ENCODE measurements at places on chromosomes 12 and 14.

- no peak for DNase-seq
These were observed 8.1 kb upstream of the GLTP start for GRCh38 chr12:109888179-109889020.

- no peak for DNase-seq
These were observed 408.2 kb downstream of the AEBP2 start for GRCh38 chr12:19847294-19848059.

- DNase-seq, result no peak
These were observed 10.3 kb upstream of the MTA1 start for GRCh38 chr14:105409364-105409763.

GRCh38 chr12:12718853-12719252 lies 1.7 kb downstream of the CDKN1B start:
- DNase-seq, result no peak

DNA sequence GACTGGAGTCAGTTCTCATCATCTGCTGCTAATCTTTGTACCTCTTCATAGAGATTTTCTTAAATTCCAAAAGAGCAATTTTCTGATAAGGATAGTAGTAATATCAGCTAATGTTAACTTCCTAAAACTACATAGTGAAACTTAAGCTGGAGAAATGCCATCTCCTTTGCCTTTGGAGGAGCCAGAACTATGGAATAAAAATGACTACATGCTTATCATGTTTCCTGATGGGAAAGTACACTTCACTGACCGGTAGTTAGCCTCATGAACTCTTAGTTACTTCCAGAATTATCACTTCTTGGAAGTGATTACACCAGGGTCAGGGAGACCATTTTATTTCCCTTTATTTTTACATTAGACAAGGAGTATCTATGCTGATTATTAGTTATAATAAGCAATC lies 1222.1 kb upstream of the TMEM132C start:
- DNase-seq, result no peak

- DNase-seq, result peak; percentile 21
These were observed 106.6 kb downstream of the BRMS1L start for GRCh38 chr14:35932659-35933159.

DNA sequence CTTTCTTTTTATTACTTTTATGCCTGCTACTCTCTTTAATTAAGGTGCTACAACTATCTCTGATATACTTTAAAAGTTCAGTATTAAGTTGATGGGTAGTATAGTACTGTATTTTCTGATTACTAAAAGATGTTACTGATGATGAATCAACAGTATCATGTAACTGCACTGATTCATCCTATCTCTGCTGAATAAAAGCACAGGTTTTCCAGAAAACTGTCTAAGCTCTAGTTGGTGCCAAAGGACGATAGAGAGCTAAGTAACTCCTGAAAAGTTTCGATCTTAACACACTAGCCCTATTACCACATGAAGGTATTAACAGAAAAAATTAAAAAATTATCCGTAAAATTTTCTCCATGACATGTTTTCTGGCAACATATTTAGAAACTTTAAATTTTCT lies 2.1 kb downstream of the SCAF11 start:
- DNase-seq, result no peak

DNA sequence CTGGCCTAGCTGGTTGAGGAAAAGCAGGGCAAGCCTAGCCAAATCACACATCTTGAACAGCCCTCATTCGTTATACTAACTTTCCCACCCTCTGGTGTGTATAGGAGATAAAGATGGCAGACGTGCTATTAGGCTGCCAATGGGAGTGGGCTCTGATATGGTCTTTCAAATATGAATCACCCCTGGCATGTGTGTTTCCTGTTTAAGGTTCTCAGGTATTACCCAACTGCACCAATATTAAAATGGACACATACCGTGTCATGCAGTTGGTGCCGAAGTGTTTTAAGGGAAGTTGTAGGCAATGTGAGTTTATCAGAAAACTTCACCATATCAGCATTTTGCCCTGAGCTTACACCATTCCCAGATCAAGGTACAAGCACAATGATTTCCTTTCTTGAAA lies 33.4 kb downstream of the CHST11 start:
- no peak for DNase-seq

GRCh38 chr14:102497998-102498677 lies 11.4 kb downstream of the ANKRD9 start:
- DNase-seq, result no peak

GRCh38 chr14:54637270-54638134 lies 70.6 kb downstream of the SAMD4A start:
- DNase-seq, result no peak

GRCh38 chr14:57420033-57420432 lies 29.6 kb downstream of the NAA30 start:
- DNase-seq, result no peak

- no peak for DNase-seq
These were observed 414.7 kb downstream of the RAD51B start for GRCh38 chr14:68234101-68234905.

GRCh38 chr14:72557671-72558070 lies 336.2 kb downstream of the DPF3 start:
- DNase-seq, result no peak

DNA sequence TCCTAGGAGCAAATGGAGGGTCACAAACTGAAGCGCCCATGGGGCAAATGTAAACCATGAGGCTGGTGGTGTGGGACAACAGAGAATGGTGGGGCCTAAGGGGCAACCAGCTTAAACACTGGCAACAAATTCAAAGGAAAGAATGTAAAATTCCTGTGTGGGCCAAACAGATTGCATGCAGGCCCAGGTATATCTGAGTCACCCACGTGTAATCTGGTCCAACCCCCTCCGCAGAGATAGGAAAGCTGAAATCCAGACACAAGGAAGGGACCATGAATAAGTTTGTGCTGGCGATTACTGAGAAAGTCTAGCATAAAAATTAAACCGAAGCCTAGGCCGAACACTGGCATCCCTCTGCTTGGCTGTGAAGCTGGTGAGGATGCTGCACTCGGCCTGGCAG lies 71.6 kb downstream of the ITPK1 start:
- no peak for DNase-seq

- DNase-seq, result no peak
These were observed 185.6 kb downstream of the ALG10 start for GRCh38 chr12:34207858-34208257.

- DNase-seq, result no peak
These were observed 43.5 kb downstream of the DRAM1 start for GRCh38 chr12:101920906-101921305.

DNA sequence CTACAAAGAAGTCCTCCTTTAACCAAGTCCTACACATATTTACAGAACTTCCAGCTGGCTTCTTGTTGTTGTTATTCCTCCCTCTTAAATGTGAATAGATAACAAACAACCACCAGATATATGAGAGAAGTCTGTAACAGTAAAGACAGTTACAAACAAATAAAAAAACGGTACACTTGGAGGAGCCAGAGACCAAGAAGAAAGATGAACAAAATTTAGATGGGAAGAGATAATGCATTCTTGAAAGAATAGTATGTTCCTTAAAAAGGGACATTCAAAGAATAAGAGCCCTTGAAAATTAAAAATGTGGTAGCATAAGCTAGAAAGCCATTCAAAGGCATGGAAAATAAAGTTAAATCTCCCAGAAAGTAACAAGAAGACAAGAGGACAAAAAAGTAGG lies 25.9 kb downstream of the SLCO1A2 start:
- no peak for DNase-seq

DNA sequence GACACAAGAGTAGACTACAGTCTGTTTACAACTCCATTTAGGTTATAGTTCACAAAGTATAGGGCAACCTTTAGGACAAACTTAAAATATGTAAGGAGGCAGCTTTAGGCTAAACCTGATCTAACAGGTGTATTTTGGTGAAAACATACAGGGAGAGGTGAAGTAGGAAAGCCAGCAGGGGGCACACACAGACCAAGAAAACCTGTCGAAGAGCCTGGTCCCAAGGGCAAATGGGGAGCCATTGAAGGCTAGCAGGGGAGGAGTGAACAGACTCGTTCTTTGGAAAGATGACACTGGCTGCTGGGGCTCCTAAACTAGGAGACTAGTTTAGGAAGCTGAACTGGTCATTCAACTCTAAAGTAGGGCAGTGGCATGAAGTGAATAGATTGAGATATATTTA lies 138.8 kb upstream of the WSCD2 start:
- peak; percentile 5 for DNase-seq

GRCh38 chr14:77541905-77542304 lies 43.3 kb upstream of the ISM2 start:
- DNase-seq, result peak; percentile 24

DNA sequence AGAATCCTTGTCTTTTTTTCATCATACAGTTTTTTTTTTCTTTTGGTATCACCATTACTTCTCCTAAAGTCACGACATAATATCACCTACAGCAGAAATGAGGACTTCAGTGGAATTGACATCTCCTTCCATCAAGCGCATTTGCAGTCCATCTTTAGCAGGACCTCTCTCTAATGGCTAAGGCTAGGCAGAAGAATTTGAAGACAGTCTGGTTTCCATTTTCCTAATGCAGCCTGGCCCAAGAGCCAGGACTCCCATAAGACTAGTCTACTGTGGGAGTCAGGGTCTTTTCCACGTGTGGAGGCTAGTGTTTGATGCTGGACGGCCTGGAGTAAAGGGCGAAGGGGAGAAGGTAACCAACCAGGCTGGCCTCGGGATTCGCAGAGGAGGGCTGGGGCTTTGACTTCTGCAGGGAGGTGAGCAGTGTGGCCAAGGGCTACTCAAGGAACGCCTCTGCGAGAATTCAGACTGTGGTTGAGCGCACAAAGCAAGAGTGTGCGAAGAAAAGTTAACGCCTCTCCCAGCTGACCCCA lies 769 bp upstream of the ZNF740 start:
- DNase-seq, result peak; percentile 49

DNA sequence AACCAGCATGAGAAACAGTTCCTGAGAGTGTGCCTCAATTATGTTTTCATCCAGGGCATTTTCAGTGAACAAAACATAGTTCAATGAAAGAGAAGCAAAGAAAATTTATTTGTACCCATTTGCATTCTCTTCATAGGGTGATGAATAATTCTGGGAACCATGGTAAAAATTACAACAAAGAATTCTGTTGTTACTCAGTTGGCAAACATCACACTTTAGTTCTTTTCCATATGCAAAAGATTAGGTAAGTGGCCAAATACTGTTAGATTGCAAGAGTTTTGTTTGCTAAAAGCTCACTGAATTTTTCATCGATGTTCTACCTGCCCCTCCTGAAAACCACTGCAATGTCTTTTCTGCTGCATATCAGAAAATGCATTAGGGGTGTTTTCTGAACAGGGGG lies 132.4 kb upstream of the RGS6 start:
- no peak for DNase-seq

DNA sequence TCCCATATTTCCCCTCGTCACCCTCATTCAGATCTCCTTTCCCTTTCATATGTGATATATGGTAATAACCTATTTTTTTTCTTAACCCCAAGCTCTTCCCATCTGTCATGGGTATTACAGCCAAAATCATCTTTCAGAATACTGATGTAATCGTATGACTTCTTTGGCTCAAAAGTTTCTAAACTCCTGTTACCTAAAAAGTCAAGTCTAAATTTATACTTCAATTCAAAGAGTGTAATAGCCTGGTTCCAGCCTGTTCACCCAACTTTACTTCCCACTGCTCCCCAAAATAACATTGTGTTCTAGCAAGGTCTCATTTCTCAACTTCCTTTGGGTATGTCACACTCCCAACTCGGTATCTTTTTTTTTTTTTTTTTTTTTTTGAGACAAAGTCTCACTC lies 48.5 kb downstream of the TBK1 start:
- DNase-seq, result no peak

GRCh38 chr14:104199266-104199895 lies 61.0 kb downstream of the KIF26A start:
- no peak for DNase-seq

DNA sequence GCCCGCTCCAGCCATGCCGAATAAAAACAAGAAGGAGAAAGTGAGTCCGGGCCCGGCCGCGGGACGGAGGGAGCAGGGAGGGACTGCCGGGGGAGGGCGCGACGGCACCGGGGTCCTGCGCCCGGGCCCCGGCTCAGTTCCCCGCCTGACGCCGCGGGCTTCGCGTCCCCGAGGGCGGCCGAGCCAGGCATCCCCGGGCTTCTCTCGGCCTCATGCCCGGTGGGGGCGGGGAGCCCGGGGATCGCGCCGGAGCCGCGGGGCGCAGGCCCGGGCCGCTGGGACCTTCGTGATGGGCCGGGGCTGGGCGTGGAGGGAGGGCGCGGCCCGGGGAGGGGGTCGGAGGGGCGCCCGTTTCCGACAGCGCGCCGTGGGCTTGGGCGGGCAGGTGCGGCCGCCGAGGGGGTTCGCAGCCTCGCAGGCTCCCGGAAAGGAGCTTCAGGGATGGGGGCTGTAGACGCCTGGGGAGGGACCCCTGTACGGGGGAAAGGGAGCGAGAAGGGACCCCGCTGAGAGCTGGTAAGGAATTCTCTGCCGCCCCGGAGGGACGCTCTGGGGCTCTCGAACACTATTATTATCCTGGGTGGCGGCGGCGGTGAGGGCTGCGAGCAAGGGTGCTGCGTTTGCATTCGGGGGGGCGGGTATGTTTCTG lies 496 bp downstream of the PPP2R5C start:
- peak; percentile 64 for DNase-seq

DNA sequence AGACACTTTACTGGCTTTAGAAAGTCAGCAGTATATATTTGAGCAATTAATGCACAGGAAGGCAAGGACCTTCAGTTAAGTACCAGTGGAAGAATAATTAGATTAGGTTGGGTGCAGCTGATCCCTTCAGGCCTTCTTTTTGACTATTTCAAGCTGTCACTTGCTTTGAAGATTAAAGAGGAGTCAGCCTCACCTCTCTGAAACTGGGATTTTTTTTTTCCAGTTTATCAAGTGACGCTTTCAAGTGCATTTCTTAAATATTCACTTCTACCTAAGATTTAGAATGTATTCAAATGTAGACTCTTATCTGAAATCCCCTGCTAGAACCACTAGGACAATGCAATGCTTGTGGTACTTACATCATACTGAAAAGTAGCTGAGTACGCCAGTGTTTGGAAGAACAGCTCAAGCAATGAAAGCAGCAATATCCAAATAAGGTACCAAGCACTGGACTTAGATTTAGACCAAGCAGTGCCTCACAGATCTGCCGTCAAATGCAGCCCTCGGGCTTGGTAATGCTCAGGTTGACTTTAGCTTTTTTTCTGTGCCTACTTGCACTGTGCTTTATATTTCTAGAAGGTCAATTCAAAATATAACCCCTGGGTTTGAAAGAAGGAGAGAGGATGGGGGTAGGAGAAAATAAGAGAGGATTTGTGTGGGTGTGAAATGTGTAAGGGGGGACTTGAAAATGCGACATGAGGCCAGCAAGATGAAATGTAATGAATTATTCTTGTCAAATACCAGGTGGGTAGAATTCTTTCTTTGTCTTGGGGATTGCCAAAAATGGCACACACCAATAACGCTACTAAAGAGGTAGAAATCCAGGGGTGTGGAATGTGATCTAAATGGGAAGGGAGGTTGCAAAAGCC lies 3.7 kb upstream of the FERMT2 start:
- DNase-seq, result no peak

GRCh38 chr12:92445253-92446082 lies 257.3 kb upstream of the PLEKHG7 start:
- no peak for DNase-seq

- no peak for DNase-seq
These were observed 43.0 kb downstream of the PPP4R4 start for GRCh38 chr14:94217116-94217515.

DNA sequence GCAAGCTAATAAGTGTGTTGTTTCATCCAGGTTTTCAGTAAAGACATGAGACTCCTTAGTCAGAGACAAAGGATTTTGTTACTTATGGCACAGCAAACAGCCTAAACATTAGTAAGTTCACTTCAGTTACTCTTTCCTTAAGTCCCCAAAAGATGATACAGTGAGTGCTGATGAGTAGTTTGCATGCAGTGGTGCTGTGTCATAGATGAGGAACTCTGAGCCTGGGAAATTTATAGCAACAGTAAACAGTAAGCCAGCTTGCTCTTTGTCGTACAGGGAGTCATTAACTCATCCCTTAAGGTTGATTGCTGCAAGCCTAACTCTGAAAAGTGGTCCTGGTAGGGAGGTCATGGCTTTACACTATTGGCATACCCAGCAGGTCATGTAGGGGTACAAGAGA lies 208.6 kb upstream of the OR4E1 start:
- DNase-seq, result no peak
